Heart left ventricle (tissue), 16 donors: ENCODE measurements at places on chromosomes 5 and 9.

DNA sequence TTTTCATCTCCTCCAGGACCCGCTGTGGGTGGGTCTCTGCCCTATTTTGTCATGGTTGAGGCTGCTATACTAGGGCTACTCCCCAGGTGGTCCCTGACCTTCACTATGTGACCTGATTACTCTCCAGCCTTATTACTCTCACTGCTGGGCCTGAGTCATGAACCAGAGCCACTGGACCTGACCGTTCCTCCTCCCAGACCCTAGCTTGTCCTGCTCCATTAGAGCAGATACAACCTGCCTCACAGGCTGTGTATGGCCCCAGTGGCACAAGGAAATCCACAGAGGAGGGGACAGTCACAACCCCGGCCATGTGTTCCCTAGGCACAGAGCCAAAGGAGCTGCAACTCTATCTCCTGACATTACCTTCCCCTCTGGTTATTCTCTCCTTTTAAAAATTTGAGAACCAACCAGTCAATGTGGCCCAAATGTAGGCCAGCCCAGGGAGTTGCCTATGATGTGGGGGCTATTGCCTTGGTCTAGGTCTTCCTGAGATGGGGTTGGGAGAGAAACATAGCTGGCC lies 96.0 kb upstream of the FSTL4 start:
- peaks cover 4% of the 10 kb centered on the region for H3K4me1 ChIP-seq
- H3K36me3 ChIP-seq: no peaks in the 10 kb centered on the region
- DNase-seq: no peak
- no peaks in the 10 kb centered on the region for H3K27me3 ChIP-seq
- H3K4me3 ChIP-seq: no peak overlapping the region

- no peaks in the 10 kb centered on the region for H3K4me1 ChIP-seq
- H3K27me3 ChIP-seq: no peaks in the 10 kb centered on the region
- no peak overlapping the region for H3K27ac ChIP-seq
These were observed 203.6 kb upstream of the DAB2 start for GRCh38 chr5:39628348-39628747.

DNA sequence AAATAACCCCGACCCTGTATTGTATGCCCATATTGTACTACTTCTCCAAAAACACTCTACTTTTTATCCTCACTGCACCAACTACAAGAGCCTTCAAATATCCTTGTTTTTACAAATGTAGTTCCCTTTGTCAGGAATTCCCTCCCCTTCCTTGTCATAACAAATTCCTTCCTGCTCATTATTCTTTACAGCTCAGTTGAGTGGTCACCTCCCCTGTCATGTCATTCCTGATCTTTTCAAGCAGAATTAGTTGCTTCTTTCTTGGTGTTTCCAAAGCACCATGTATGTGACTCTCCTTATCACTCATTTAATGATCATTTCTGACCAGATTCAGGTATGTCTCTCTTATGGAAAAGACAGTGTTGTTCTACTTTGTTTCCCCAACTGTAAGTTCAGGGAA lies 194.2 kb upstream of the SMC2 start:
- no peak for DNase-seq
- H3K36me3 ChIP-seq: no peaks in the 10 kb centered on the region
- no peak overlapping the region for H3K4me3 ChIP-seq

DNA sequence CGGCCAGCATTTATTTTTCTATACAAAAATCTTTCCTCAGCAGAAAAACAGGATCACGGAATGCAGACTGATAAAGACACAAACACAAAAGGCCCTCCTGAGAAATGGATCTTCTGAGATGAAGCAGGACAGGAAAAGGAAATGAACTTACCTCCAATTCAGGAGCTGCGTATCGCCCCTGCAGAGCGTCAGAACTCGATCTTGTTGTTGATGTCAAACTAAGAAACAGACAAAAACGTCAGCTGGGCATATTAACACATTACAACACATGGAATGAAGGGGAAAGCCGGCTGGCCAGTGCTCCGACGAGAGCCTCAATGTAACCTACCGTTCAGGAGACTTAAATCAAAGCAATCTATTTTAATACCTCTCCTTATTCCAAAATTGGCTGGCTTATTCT lies 105.1 kb downstream of the SERINC5 start:
- no peak for DNase-seq
- H3K4me1 ChIP-seq: no peaks in the 10 kb centered on the region
- peaks cover 34% of the 10 kb centered on the region for H3K36me3 ChIP-seq
- H3K27ac ChIP-seq: no peak overlapping the region
- H3K4me3 ChIP-seq: no peak overlapping the region

DNA sequence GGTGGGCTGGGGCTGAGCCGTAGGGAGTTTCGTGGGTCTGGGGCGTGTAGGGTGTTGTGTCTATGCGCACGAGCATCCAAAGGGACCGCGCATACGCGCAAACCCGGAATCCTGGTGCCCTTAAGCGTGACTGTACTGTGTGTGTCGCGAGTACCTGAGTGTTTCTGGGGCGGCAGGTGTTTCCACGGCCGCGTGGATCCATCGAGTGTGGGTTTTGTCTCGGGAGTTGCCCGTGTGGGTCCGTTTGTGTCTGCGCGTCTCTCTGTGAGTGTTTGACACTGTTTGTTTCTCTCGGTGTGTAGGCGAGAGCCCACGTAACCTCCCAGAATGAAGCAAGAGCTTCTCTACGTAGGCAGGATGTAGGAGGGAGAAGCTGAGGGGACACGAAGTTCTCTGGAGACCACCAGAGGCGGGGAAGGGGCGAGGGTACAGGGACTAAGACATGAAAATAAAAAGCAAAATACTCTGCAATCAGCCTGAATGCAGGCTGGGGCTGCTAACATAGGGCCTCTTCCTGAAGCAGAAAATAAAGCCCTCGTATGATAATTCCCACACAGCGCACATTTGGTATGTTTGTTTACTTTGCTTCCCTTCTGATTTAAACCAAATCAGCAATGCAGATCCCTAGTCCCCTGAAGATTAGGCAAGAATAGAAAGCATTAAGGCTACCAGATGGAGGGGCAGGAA lies 588 bp upstream of the BRINP1 start:
- H3K27me3 ChIP-seq: peaks cover 36% of the 10 kb centered on the region
- no peaks in the 10 kb centered on the region for H3K36me3 ChIP-seq
- no peak overlapping the region for H3K27ac ChIP-seq
- DNase-seq: no peak

DNA sequence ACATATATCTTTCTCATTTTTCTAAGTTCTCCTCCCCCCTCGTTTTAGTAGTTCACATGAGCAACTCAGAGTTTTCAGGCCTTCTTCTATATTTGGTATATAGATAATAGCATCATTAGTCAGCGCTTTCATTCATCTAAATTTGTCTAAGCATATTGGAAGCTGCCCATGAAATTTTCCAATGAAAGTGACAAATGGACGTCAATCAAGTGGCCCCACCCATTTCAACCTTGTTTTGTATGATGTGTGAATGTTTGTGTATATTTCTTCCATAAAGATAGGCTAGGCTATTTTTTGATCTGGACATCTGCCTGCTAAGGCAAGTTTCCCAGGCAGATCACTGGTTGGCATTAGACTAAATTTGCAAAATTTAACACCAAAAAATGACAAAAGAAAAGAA lies 104.0 kb upstream of the SSBP2 start:
- no peak overlapping the region for H3K4me3 ChIP-seq
- H3K4me1 ChIP-seq: peaks cover 33% of the 10 kb centered on the region

GRCh38 chr5:67537439-67538148 lies 341.0 kb upstream of the CD180 start:
- H3K4me1 ChIP-seq: peaks cover 22% of the 10 kb centered on the region
- DNase-seq: no peak
- no peaks in the 10 kb centered on the region for H3K27me3 ChIP-seq
- H3K4me3 ChIP-seq: no peak overlapping the region

- H3K27me3 ChIP-seq: no peaks in the 10 kb centered on the region
- no peak overlapping the region for H3K4me3 ChIP-seq
- H3K36me3 ChIP-seq: no peaks in the 10 kb centered on the region
- no peak for DNase-seq
These were observed 216.0 kb downstream of the ADAMTSL1 start for GRCh38 chr9:18689921-18690320.

DNA sequence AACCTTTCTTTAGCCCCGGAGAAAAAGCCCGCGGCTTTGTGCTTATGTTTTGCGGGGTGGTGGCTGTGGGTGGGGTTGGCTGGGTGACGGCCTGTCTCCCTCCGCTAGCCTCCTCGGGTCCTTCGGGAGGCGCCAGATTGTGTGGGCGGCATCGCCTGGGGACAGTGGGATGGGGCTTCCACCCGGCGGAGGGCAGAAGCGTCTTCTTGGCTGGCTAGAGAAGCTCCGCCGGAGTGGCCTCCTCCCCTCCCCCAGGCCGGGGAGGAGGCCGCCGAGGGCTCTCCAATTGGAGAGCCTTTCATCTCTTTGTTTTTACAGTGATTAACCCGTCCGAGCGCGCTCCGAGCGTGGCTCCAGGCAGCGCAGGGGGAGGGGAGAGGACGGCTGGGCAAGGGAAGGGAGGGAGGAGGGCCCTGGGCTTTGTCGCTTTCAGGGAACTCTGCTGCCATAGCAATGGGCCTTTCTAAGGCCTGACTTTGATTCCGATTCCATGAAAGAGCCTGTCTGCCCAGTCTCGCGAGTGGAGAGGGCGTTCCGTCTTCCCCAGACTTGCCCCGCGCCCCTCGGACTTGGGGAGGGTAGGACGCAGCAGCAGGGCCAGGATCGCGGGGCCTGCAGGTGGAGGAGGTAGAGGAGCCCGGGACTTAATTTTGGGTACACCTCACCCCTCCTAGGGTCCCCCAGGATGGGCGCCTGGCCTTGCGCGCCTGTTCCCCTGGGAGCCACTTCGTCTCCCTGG lies 36.7 kb upstream of the TIFAB start:
- H3K4me3 ChIP-seq: peak overlapping the region; percentile 32
- H3K27me3 ChIP-seq: peaks cover 85% of the 10 kb centered on the region
- H3K27ac ChIP-seq: no peak overlapping the region
- peaks cover 5% of the 10 kb centered on the region for H3K4me1 ChIP-seq
- DNase-seq: no peak
- H3K36me3 ChIP-seq: no peaks in the 10 kb centered on the region

- H3K4me3 ChIP-seq: no peak overlapping the region
- H3K36me3 ChIP-seq: no peaks in the 10 kb centered on the region
- H3K27me3 ChIP-seq: no peaks in the 10 kb centered on the region
- no peak for DNase-seq
- H3K27ac ChIP-seq: no peak overlapping the region
These were observed 25.9 kb upstream of the AP3B1 start for GRCh38 chr5:78320401-78320800.

DNA sequence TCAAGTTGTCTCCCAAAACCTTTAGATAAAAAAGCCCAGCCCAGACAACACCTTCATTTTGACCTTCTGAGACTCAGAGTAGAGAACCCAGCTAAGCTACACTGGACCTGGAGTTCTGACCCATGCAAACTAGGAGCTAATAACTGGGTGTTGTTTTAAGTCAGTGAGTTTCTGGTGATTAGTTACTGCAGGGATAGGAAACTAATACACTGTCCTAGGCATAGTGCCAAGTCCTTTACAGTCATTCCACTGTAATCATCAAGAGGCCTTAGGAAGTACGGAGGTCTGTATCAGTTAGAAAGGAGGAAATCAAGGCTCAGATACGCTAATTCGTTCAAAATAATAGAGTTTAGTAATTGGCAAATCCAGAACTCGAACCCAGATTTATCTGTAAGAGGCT lies 197.9 kb downstream of the KCTD16 start:
- no peak overlapping the region for H3K27ac ChIP-seq
- no peak for DNase-seq
- H3K4me3 ChIP-seq: no peak overlapping the region
- no peaks in the 10 kb centered on the region for H3K36me3 ChIP-seq
- no peaks in the 10 kb centered on the region for H3K4me1 ChIP-seq

DNA sequence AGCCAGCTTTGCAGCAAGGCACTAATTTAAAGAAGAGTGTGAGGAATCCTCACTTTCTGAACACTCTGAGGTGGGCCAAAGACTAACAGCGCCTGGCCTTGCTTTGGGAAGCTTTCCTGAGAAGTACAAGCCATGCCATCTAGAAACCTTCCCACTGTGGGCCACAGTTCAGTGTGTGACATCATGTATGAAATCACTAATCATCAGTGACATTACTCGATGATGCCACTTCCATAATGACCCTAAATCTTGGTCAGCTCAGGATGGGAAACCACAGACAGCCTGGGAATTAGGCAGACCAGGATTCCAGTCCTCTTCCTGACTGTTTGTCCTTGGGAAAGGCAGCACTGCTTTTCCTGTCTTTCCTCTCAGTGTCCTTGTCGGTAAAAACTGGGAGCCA lies 54.2 kb upstream of the HSPA9 start:
- H3K36me3 ChIP-seq: no peaks in the 10 kb centered on the region
- no peaks in the 10 kb centered on the region for H3K27me3 ChIP-seq
- no peak overlapping the region for H3K27ac ChIP-seq

DNA sequence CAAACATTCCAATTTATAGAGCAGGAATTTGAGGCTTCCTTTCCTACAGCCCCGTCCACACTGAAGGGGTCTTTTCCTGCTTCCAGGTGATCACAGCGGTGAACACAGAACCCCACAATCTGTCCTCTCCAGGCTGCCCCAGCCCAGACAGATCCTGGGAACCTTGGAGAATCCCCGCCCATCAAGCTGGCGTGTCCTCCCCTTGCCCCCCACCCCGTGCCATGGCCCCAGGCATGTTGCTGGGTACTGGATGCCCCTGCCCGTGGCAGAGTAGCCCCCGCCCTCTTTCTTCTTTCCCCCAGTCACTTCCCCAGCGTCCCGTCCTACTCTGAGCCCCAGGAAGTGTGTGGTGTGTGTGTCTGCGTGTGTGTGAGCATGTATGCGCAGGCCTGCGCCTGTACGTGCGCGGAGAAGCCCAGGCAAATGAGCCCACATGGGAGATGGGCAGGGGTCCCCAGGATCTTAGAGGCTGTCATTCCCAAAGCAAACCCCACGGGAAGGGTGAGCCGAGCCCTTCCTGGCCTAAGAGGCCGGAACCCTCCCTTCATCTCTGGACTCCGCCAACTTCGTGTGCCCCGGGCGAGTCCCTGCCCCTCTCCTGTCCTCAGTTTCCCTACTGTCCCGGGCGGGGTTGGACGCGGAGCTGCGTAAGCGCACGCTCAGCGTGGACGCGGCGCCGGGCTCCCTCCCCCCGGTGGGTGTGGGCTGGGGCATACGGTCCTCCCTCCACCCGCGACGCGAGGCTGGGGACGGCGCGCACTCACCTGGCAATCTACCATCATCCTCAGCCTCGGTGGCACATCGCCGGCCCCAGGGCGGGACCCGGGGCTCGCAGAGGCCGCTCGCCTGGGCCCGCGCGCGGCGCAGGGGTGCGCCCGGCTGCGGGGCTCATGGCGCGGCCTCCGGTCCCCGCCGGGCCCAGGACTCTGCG lies 15.2 kb downstream of the GBGT1 start:
- peak overlapping the region; percentile 61 for H3K4me3 ChIP-seq
- peak overlapping the region; percentile 88 for H3K27ac ChIP-seq
- H3K4me1 ChIP-seq: peaks cover 43% of the 10 kb centered on the region
- no peaks in the 10 kb centered on the region for H3K36me3 ChIP-seq
- peak; percentile 68 for DNase-seq

DNA sequence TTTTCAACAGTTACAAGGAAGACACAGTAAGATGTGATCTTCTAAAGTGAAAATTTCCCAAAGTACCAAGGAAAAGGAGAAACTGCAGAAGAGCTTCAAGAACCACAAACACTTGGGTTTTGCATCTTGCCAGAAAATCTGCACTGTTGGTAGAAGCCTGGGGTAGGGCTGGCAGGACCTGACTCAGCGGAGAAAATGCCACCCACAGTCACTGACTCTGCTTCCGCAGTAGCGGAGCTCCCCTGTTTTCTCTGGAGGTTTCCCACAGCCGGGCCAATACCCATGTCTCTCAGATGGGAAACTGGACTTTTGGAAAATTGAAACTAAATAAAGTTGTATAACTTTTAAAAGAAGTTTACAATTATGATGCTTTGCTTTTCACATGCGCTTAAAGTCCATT lies 104.2 kb downstream of the MEF2C start:
- H3K4me3 ChIP-seq: no peak overlapping the region
- H3K36me3 ChIP-seq: no peaks in the 10 kb centered on the region
- H3K27me3 ChIP-seq: no peaks in the 10 kb centered on the region
